ENCODE measurements at places on chromosomes 3 and 15.

- peak; percentile 85 for DNase-seq
Observed at GRCh38 chr15:49423021-49423420, at the start of gene FGF7. TSS of gene FGF7 (plus strand) at chr15:49423242. CDS start at chr15:49424298, 1,056 bp downstream.

DNA sequence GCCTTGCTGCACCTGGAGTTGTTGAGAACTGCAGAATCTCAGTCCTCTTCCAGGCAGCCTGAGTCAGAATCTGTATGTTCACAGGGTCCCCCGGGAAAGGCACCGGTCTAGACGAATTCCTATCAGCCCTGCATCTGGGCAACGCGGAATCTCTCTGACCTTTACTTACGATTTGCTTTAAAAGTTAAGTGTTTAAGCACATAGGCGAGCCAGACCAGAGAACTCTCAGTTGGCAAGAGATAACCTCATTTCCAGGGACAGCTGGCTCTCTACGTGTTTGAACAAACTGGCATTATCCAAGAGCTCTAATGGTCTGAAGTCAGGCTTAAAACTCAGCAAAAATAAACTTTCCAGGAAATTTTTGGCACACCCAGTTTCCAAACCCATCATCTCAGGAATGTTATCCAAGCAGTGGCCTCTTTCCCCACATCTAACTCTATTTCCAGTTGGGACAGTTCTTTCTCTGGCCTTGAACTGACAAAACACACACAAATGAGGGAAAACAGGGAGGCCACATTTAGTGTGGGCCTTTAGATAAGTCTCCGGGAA, 53.4 kb downstream of the HES1 start:
- DNase-seq: peak; percentile 41

- no peak for DNase-seq
Observed at GRCh38 chr3:135762188-135762856, 203.2 kb upstream of the PPP2R3A start.

DNA sequence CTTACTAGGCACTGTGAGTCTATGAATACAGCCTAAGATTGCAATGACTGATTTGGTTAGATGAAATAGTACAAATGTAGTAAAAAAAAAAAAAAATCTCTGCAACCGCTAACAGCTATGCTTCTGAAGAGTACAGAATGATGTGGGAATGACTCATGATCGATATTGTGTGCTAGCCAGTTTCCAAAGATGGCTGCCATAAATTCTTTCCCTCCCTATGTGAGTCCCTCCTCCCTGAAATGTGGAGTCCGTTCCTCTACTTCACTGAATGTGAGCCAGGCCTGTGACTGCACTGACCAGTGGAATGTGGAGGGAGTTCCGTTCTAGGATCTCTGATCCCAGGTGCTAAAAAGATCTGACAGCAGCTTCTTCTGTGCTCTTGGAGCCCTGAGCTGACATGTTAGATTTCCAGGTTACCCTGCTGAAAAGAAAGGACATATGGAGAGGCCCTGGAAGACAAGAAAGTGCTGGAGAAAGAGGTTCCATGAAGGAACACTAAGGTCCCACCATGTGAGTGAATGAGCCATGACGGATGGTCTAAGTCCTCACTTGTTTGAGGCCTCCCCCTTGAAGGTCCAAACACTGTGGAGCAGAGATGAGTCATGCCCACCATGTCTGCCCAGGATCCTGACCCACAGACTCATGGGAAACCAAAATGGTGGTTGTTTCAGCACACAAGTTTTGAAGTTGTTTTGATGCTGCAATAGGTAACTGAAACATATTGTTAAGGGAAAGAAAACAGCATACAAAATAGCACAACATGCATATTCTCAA, 46.3 kb downstream of the DGKG start:
- peak; percentile 47 for DNase-seq

DNA sequence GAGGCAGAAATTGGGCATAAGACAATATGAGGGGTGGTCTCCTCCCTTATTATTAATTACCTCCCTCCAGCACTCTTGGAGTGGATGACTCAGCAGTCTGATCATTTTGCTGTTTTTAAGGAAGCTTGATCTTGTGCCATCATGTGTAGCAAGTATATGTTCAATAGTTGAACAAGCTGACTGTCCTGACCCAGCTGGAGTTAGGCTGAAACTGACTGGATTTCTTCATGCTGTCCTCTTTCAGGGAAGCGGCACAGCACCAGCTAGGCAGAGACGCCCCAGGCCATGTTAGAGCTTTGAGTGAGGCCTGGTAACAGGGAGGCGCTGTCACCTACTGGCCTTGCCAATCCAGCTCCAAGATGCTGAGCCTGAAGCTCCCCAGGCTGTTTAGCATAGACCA, 54.4 kb upstream of the KIF23 start:
- DNase-seq: peak; percentile 17

DNA sequence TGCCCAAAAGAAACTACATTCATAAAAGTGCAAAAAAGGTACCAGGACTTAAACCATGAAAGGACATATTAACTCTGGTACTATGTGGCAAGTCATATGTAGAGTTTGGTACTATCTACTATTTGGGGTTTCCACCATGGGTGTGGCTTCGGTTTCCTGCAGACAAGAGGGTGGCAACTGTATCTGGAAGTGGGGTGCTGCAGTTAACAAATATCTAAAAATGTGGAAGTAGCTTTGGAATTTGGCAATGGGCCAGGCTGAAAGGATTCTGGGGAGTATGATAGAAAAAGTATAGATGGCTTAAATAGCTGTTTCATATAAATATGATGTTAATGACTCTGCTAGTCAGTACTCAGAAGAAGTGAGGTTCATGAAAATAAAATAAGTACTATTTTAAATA, 44.0 kb downstream of the PLSCR2 start:
- DNase-seq: no peak

DNA sequence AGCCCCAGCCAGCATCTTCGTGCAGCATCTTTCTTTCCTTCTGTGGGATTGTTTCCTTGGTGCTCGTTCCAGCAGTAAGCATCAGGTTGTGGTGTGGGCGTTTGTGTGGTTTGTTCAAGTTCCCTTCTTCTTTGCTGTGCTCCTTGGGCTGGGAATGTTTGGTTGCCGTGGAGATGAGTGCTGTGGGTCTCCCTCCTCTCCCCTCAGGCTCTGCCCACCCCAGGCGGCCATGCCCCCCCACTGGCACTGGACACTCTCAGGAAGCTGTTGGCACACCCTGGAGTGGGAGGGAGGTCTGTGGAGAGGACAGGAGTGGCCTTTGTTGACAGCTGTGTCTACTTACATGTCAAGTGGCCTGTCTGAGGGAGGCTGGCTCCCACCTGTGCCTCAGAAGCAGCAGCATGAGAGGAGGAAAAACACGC, 46.5 kb upstream of the SACM1L start:
- peak; percentile 46 for DNase-seq

- peak; percentile 72 for DNase-seq
Observed at GRCh38 chr3:48034000-48034516, 17.8 kb upstream of the MAP4 start.

- DNase-seq: no peak
Observed at GRCh38 chr3:101988596-101988995, 139.3 kb downstream of the NFKBIZ start.

DNA sequence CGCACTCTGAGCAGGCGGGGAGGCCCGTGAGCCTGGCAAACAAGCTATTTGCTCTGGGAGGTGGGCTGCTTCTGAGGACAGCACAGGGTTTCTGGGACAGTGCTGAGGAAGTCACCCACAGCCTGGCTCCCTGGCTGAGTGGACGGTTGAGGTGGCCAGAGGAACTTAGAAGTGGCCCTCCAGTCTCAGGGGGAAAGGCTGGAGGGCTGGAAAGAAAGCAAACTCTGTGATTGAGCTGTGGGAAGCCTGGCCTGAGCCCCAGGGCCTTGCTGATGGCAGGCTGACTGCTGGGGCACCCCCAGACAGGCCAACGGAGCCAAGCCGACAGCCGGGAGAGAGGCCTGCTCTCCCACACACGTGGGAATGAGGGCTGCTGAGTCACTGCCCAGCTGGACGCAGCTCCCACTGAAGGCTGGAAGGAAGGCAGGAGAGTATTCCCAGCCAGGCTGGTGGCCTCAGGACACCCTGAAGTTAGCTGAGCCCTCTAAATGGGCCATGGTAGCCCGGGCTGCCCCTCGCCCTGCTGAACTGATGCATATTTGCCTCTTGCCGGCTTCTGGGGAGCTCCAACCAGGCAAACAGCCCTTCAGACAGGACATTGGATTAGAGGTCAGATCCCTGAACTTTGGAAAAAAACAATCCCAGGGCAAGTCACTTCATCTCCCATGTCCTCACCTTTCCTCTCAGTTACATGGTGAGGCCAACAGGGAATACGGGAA, 98.0 kb upstream of the TLE3 start:
- DNase-seq: peak; percentile 81

DNA sequence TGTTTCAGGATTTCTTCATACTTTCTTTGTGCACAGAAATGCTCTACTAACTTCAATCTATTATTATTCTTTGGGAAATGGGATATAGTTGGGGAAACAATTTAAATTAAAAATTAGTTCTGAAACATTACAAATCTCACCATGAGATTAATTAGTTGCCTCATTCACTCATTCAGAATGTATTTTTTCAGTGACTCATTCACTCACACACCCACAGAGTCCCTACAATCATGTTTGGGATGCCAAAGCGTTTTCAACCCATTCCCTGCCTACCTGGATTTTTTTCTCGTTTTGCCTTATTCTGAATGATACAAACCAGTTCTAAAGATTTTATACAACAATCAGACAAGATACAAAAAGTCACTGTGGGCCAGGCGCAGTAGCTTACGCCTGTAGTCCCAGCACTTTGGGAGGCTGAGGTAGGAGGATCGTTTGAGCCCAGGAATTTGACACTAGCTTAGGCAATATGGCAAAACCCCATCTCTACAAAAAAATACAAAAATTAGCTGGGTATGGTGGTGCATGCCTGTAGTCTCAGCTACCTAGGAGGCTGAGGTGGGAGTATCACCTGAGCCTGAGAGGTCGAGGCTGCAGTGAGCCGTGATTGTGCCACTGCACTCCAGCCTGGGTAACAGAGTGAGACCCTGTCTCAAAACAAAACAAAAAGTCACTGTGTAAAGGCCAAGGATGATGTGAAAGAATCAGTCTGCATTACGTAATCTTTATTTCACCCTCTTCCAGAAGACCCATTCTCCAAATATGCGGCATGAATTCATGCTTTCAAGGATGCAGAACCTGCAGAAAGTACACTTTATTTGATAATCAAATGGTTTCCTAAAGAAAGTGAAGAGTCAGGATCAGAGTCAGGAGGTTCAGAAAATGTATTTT, 34.8 kb upstream of the ARHGEF3 start:
- DNase-seq: no peak

GRCh38 chr15:91291673-91292072, 191.6 kb downstream of the SV2B start:
- DNase-seq: peak; percentile 31

DNA sequence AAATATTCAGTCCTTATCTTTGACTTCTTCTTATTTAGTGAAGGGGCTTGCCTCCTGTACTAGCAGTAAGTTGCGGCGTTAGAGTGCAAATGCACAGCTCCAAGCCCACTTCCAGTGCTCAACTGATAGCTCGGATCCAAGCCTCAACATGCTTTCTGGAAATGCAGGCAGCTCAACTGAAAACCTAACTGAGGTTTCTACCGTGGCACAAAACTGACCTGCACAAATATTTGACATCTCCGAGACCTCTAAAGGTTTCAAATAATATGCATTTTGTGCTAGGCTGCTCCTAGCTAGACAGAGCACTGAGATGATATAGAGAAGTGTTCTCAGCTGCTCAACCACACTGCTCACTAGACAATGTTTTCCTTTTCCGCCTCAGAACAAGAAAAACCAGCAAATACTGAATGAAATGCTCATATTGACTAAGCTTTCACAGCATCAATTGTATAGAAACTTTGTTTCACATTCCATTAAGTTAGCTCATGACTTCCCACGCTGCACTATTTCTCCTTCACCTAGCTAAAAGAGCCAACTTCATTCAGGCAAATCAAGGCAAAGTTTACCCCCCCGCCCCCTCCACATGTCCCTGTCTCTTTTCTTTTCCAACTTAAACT, 822 bp downstream of the ZNF385D start:
- DNase-seq: peak; percentile 56

- no peak for DNase-seq
Observed at GRCh38 chr3:101531473-101532086, 18.6 kb upstream of the SENP7 start.

DNA sequence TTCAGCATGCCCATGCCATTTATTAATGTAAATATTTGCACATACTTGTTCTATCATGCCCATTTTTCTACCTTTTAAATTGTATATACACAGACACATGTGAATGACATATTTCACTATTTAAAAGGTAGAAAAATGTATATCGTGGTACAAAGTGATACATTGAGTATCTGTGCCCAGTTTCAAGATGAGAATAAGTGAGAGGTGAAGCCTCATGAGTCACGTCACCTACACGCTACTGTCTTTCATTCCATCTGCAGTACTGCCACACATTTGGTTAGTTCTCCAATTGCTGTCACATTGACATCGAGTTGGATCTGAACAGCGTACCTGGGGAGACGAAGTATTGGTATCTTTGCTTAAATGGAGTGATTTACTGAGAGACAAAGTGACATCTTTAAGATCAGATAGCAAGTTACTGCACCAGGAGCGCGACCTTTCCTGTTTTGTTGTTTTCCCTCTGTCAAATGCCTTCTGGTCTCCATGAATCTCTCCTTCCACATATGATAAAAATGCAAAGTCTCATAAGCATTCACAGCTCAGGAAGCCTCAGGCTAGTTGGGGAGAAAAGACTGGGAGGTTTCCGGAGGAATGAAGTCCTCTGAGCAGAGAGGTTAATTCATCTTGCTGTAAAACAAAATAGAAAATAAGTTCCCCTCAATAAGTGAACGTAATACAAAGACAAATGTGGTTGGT, 12.0 kb downstream of the GREM1 start:
- no peak for DNase-seq

GRCh38 chr3:108403686-108404345, 106.6 kb downstream of the MYH15 start:
- peak; percentile 41 for DNase-seq

DNA sequence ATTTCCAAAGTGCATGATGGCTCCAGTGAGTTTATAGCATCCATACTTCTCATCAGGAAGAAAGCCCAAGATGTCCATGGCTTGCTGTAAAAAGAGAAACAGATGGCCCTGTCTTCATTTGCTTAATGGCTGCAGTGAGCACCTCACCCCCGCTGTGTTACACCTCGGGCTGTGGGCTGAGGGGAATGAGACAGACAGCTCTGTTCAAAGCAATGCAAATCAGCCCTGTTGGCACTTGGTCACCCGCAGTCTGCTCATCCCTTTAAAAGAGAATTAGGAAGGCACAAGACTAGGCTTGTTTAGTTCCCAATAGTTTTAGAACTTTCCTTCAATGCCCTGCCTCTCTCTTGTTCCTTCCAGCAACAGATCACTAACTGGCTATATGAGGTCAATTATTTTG, 25.2 kb downstream of the MYH15 start:
- DNase-seq: no peak
